ENCODE measurements at places on chromosomes 13 and 19.

DNA sequence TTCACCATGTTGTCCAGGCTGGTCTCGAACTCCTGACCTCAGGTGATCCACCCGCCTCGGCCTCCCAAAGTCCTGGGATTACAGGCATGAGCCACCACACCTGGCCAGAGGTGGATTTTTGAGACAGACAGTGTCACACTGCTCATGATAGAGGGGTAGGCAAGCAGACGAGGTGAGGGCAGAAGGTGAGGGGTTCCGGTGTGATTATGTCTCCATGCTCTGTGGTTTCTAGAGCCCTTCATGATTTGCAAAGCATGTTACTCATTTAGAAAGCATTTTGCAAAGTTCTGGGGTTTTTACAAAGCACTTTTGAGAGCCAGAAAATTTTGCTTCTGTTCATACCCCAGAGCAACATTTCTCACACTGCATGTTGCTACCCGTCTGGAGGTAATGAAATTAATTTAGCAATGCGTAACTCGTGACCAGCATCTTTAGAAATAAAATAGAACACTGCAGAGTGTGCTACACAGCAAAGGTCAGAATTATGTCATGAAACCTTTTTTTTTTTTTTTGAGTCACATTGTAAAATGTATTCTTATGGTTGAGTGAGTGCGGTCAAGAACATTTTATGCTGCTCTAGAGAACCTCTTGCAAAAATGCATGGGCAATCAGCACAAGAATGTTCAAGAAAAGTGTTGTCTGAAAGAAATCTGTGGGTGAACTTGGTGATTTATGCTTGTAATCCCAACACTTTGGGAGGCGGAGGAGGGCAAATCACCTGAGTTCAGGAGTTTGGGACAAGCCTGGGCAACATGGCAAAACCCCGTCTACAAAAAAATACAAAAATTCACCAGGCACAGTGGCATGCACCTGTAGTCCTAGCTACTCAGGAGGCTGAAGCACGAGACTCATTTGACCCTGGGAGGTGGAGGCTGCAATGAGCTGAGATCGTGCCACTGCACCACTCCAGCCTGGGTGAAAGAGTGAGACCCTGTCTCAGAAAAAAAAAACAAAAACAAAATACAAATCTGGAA lies 58.0 kb downstream of the MAP4K1 start:
- no peak for DNase-seq

DNA sequence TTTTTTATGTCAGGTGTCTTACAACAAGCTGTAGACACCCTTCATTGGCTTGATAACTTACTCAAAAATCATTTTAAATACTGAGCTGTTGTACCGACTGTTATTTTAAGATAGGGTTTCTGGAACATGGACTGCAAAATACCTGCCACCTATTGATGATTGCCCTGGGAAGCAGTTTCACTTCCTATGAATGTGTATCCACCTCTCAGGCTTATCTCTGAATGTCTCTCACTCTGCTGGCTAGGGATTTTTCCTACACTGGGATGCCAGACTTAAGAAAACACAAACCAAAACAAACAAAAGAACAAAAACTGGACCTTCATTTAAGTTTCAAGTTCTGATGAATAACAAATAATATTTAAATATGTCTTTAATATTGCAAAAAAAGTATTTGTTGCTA lies 663.7 kb downstream of the EFNB2 start:
- DNase-seq, result no peak

DNA sequence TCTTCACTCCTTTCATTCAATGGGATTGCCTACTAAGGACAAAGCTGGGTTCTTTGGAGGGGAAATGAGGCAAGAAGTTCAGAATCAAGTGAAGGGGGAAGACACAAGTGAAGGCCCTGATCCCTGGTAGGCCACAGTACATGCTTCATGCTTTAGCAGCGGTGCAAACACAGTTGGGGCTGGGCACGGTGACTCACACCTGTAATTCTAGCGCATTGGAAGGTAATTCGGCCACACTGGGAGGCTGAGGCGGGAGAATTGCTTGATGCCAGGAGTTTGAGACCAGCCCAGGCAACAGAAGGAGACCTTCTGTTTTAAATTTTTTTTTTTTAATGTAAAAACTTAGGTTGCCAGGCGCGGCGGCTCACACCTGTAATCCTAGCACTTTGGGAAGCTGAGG lies 23.4 kb upstream of the GATAD2A start:
- DNase-seq, result no peak

DNA sequence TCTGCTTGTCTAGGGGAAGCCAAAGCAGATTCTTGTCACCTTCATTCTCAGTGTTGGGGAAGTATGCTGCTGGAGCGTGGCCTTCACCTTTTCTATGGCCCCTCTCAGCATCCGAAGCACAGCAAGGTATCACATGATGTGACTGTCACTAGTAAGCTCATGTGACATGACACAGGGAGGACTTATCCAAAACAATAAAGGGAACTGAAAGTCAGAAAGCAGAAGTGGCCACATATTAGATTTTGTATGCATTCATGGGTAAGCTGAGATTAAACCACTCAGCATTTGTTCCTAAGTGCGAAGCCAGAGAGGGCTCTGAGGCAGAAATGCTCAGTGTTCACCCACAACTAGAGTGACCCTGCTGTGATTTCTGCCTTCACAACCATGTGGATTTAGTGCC lies 72.8 kb upstream of the PCDH8 start:
- DNase-seq, result no peak

DNA sequence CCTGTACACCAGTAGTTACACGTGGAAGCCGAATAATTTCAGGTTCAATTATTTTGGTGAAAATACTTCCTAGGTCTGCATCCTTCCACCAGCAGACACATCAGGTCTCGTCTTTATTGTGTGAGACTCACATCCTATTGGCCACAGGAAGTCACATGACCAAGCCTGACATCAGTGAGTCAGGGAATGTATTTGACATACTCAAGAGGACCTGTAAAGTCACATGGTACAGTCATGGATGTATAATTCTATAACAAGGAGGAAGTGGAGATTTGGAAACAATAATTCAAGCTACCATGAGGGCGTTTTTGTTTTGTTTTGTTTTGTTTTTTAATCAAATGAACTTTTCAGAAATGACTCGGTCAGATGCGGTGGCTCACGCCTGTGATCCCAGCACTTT lies 9.3 kb upstream of the HIF3A start:
- DNase-seq, result no peak

- no peak for DNase-seq
Observed at GRCh38 chr13:31035185-31035965, 102.9 kb downstream of the TEX26 start.

- peak; percentile 89 for DNase-seq
Observed at GRCh38 chr13:110329798-110330461, 22.8 kb downstream of the COL4A2 start.

- DNase-seq, result no peak
Observed at GRCh38 chr13:74866101-74866500, 615.9 kb downstream of the TBC1D4 start.

DNA sequence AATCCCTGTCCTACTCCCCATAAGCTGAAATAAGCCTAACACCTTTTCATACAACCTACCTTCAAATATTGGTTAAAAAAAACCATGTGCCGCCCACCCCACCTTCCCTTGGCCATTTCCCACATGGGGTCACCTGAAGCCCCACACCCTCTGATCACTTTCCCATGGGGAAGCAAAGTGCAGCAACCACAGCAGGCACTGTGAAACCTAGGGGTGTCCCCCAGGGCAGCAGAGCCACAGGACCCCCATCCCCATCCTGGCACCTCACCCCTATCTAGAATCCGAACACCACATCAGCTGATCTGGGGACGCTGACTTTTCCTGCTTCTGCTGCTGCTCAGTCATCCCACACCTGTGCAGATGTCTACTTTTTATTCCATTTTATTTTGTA lies 19.9 kb downstream of the CEACAM21 start:
- no peak for DNase-seq

Measured in brain microvascular endothelial cell (primary cell).